ENCODE measurements at places on chromosomes 16 and 17.

DNA sequence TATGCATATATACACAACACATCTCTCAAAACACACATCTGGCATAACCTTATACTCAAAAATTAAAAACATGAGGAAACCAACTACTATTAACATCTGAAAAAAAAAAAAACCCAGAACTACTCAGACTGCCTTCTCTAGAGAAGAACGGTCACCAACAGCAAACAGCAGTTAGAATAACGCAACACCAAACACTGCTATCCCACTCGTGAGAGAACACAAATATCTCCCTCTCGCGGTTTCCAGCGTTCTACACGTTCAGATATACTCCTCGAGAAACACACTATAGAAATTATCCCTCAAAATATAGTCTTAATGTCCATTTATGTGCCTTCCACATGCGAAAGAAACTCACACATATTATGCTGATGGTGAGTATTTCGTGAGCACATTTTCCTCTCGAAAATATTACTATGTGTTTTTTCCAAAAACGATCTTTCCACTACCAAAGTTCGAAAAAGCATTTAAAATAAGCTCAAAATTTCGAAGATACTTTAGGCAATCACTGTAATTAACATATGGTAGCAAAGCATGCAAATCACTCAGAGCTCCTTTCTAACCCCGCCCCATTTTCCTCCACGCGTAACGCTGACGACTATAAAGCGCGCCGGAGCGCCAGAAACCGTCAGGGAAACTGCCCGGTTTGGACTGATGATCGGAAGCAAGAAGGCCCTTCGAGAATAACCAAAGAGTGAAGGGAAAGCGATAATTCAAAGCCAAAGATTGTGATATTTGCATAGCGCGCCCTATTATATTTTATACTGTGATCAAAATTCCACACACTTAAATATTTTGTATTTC, 60.1 kb downstream of the TEX14 start:
- H3K27ac ChIP-seq, result no peak overlapping the region
- peak; percentile 93 for DNase-seq
- no peaks in the 10 kb centered on the region for H3K36me3 ChIP-seq
- H3K4me1 ChIP-seq, result no peaks in the 10 kb centered on the region

- no peaks in the 10 kb centered on the region for H3K36me3 ChIP-seq
- no peaks in the 10 kb centered on the region for H3K4me1 ChIP-seq
- H3K4me3 ChIP-seq, result no peak overlapping the region
- no peak overlapping the region for H3K27ac ChIP-seq
Measured at GRCh38 chr17:57735707-57736106, 9.4 kb downstream of the CCDC182 start.

- DNase-seq, result no peak
- H3K27me3 ChIP-seq, result no peaks in the 10 kb centered on the region
- H3K36me3 ChIP-seq, result peaks cover 4% of the 10 kb centered on the region
- H3K27ac ChIP-seq, result no peak overlapping the region
- H3K4me3 ChIP-seq, result no peak overlapping the region
- H3K4me1 ChIP-seq, result no peaks in the 10 kb centered on the region
Measured at GRCh38 chr16:57123216-57123973, 31.0 kb downstream of the CPNE2 start.

GRCh38 chr16:66289051-66289680, 77.3 kb upstream of the CDH5 start:
- H3K4me1 ChIP-seq, result peaks cover 4% of the 10 kb centered on the region
- no peak overlapping the region for H3K4me3 ChIP-seq
- DNase-seq, result peak; percentile 58

- peaks cover 5% of the 10 kb centered on the region for H3K36me3 ChIP-seq
- H3K27me3 ChIP-seq, result no peaks in the 10 kb centered on the region
- H3K4me3 ChIP-seq, result peak overlapping the region; percentile 94
- H3K27ac ChIP-seq, result peak overlapping the region; percentile 85
- H3K4me1 ChIP-seq, result peaks cover 19% of the 10 kb centered on the region
- no peak for DNase-seq
Measured at GRCh38 chr17:32007463-32008298, 498 bp downstream of the LRRC37B start.

GRCh38 chr17:36657763-36658490, 56.5 kb downstream of the MRM1 start:
- H3K4me3 ChIP-seq, result peak overlapping the region; percentile 80
- peaks cover 66% of the 10 kb centered on the region for H3K27me3 ChIP-seq
- no peaks in the 10 kb centered on the region for H3K36me3 ChIP-seq
- H3K4me1 ChIP-seq, result peaks cover 29% of the 10 kb centered on the region

- H3K27ac ChIP-seq, result no peak overlapping the region
- peaks cover 27% of the 10 kb centered on the region for H3K36me3 ChIP-seq
- DNase-seq, result no peak
- peaks cover 11% of the 10 kb centered on the region for H3K4me1 ChIP-seq
Measured at GRCh38 chr17:7867881-7868329, 10.1 kb downstream of the CYB5D1 start.
